ENCODE measurements at places on chromosomes 12 and 14. TPM values are rescaled to one million over a fixed set of nuclear protein-coding genes. Genes with fewer than 3 reads are reported as not detected.

Gene SLC25A47
- polyA plus RNA-seq = not detected

Gene SLIRP
- polyA plus RNA-seq = 227 TPM

Gene MIP
- polyA plus RNA-seq = not detected

Gene SERPINA10
- polyA plus RNA-seq = not detected

Gene FRMD6
- not detected for polyA plus RNA-seq

Gene DNAH10
- 0.40 TPM for polyA plus RNA-seq

Gene CLEC2D
- polyA plus RNA-seq = 102 TPM

Gene GALNT8
- polyA plus RNA-seq = 0.48 TPM

Gene OTX2
- polyA plus RNA-seq = not detected

Gene POU6F1
- 3.2 TPM for polyA plus RNA-seq

Gene CLEC4C
- 1.3 TPM for polyA plus RNA-seq

Gene ASB2
- polyA plus RNA-seq = 3.8 TPM

Gene AQP5
- not detected for polyA plus RNA-seq

Gene LMNTD1
- not detected for polyA plus RNA-seq

Gene PNN
- polyA plus RNA-seq = 36.3 TPM

Gene GNB3
- not detected for polyA plus RNA-seq

Gene SNAPC1
- 5.2 TPM for polyA plus RNA-seq

Gene KRT75
- not detected for polyA plus RNA-seq

Gene SMCO2
- polyA plus RNA-seq = not detected

Gene CCDC196
- polyA plus RNA-seq = not detected

Gene HOXC13
- not detected for polyA plus RNA-seq

Gene PTGR2
- polyA plus RNA-seq = 2.0 TPM

Gene GLI1
- 0.18 TPM for polyA plus RNA-seq

Gene ACSS3
- polyA plus RNA-seq = not detected

Gene YAF2
- 20.1 TPM for polyA plus RNA-seq

Gene TCL1B
- polyA plus RNA-seq = not detected

Gene NEUROD4
- polyA plus RNA-seq = not detected

Gene IQSEC3
- not detected for polyA plus RNA-seq

Gene SLC41A2
- polyA plus RNA-seq = 0.83 TPM

Gene IAPP
- not detected for polyA plus RNA-seq

Gene CMA1
- not detected for polyA plus RNA-seq

Gene WNT5B
- 0.33 TPM for polyA plus RNA-seq

Gene SYT10
- polyA plus RNA-seq = not detected

Gene RDH16
- polyA plus RNA-seq = 0.09 TPM

Gene OR6C2
- not detected for polyA plus RNA-seq

Gene SYT1
- 1.6 TPM for polyA plus RNA-seq

Gene NCAPD2
- 21.1 TPM for polyA plus RNA-seq

Gene ITPK1
- polyA plus RNA-seq = 43.1 TPM

Gene C14orf39
- polyA plus RNA-seq = not detected

Gene GDF3
- polyA plus RNA-seq = not detected

Gene PKP2
- polyA plus RNA-seq = 0.43 TPM

Gene FGD4
- polyA plus RNA-seq = 0.64 TPM

Gene PAH
- polyA plus RNA-seq = not detected

Gene TAS2R46
- polyA plus RNA-seq = not detected

Gene TMEM116
- polyA plus RNA-seq = 10.1 TPM

Gene DHRS2
- not detected for polyA plus RNA-seq

Gene SLC16A7
- polyA plus RNA-seq = 13.8 TPM

Gene PRB2
- polyA plus RNA-seq = not detected

Gene NRXN3
- polyA plus RNA-seq = not detected
